ENCODE measurements at places on chromosomes 1 and 21. TPM values are rescaled to one million over a fixed set of nuclear protein-coding genes. Genes with fewer than 3 reads are reported as not detected.
A peak's percentile ranks its signal among the peaks of the same experiment; 100 is the strongest.

DNA sequence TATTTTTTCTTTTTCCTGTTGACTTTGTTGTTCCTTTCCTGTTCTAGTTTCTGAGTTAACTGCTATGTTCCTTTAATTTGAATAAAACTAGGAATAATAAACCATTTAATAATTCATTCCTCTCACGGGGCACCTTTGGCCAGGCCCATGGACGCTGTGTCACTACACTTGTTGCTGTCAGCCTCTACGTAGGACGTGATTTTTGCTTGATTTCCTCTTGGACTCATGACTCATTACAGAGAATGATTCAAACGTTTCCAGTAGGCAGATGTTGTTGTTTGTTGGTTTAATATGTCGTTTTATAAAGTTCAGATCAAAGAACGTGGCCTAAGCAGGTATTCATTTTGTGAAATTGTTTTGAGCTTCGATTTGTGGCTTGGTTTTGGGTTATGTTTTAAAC lies 9.1 kb upstream of the SLC19A1 start:
- DNase-seq = peak; percentile 56

The SGIP1 gene
- 3.5 TPM for total RNA-seq

- peak; percentile 64 for DNase-seq
Measured at GRCh38 chr1:30716646-30717045, 6.7 kb downstream of the MATN1 start.

DNA sequence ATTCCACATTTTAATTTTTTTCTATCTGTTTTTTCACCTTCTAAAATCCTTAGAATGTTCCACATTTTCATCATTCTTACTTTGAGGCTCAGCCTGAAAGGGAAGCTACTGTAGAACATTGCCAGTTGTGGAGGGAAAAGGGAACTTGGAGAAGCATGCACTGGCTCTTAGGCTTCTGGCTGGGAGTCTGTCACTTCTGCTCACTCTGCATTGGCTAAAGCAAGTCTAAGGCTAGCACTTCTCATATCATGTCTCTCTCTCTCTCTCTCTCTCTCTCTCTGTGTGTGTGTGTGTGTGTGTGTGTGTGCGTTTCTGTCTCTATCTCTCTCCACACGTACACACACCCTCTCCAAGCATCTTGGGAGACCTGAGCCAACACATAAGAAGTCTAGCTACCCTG lies 49.6 kb upstream of the ADAR start:
- DNase-seq = no peak

The LCE1F gene
- total RNA-seq = not detected

The ORC1 gene
- 0.46 TPM for total RNA-seq

The OR6N1 gene
- not detected for total RNA-seq

DNA sequence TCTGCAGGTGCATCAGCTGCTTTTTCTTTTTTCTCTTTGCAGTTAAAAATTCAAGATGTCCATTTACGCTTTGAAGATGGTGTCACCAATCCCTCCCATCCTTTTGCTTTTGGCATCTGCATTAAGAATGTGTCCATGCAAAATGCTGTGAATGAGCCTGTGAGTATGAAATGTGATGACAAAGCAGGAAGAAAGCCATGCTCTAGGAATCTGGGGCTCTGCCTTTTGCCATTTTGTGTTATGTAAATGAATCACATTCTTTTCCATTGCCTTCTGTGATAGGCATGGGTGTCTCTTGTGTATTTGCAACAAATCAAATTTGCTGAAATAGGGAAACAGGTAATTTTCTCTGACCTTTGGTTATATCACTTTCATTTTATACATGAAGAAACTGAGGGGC lies 19.4 kb downstream of the VPS13D start:
- DNase-seq = no peak

- DNase-seq = no peak
Measured at GRCh38 chr1:53398576-53399365, 60.4 kb upstream of the DMRTB1 start.

GRCh38 chr1:27141266-27142003 lies 13.5 kb downstream of the SLC9A1 start:
- DNase-seq = no peak

GRCh38 chr1:227775841-227776240 lies 39.6 kb upstream of the PRSS38 start:
- no peak for DNase-seq

- no peak for DNase-seq
Measured at GRCh38 chr21:22743085-22743484, 1744.9 kb downstream of the NCAM2 start.

- DNase-seq = no peak
Measured at GRCh38 chr1:168512864-168513595, 30.8 kb downstream of the XCL2 start.

DNA sequence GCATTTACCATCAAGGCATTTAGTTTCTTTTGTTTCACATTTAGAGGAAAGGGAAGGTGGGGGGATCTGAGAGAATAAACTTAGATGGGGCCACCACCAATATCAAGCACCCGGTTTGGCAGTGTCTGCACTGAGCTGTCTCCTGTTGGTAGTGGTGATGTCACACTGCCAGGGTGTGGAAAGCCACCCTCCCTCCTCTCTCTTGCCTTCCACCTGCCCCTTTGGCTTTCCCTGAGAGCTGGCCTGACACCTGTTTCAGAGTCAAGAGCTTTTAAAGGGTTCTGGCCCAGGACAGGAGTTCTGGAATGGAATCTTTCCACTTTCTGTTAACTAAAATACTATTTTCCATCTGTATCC lies 13.4 kb downstream of the ATF3 start:
- DNase-seq = no peak

- DNase-seq = peak; percentile 37
Measured at GRCh38 chr1:25009671-25010262, 79.7 kb upstream of the RUNX3 start.
